ENCODE measurements at places on chromosomes 2 and 18.
A peak's percentile ranks its signal among the peaks of the same experiment; 100 is the strongest.

DNA sequence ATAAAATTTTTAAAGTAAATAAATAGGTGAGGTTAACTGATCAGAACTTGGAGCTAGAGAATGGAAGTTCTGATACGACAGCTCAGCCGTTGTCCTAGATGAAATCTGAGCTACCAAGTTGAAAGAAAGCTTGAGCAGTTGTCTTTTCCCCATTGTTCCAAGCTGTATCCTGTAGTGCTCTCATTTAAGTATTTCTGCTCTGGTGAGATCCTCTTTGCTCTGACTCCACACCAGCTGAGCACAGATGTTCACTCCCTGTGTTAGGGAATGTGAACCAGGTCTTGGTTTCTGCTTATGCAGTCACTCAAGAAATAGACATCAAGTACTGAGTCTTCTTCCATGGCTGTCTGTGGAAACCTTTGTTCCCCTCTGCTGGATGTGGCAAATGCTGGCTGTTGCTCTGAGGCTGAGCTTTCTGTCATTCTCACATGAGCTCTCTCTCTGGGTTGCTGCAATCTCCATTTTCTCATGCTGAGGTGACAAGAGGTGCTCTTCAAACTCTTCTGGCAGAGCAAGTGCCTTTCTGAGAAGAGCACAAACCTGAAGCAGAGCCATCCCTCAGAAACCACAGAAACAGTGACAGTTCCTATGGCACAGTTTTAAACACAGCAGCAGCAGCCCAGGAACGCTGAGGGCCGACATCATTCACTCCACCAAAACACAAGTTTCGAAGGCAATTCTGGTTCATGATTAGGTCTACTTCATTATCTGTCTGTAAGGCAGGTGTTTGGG is 194.1 kb downstream of the SP3 start:
- peak; percentile 0 for DNase-seq

DNA sequence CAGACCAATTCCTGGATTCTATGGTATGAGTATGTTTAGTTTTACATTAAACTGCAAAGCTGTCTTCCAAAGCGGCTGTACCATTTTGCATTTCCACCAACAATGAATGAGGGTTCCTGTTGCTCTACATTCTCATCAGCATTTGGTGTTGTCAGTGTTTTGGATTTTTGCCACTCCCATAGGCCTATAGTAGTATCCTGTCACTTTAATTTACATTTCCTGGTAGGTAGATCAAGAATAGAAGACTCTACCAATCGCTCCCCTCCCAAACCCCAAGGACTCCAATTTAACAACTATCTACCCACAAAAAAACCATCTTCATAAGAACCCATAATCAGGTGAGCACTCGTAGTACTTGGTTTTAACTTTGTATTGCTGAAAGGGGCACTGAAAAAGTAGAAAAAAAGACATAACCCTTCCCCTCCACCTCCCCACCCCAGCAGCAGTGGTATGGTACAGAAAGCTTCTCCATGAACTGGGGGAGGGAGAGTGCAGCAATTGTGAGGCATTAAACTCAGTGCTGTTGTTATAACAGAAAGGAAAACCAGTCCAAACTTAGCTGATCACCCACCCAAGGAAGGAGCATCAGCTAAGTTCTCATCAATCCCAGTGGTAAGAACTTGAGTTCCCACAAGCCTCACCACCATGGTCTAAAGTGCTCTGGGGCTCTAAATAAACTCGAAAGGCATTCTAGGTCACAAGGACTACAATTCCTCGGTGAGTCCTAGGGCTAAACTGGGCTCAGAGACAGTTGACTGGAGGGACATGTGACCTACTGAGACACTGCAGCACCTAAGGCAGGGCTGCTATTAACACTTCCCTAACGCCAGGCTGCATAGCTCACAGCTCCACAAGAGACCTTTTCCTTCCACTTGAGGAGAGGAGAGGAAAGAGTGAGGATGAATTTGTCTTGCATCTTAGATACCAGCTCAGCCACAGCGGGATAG is 35.5 kb upstream of the CYTIP start:
- no peak for DNase-seq

DNA sequence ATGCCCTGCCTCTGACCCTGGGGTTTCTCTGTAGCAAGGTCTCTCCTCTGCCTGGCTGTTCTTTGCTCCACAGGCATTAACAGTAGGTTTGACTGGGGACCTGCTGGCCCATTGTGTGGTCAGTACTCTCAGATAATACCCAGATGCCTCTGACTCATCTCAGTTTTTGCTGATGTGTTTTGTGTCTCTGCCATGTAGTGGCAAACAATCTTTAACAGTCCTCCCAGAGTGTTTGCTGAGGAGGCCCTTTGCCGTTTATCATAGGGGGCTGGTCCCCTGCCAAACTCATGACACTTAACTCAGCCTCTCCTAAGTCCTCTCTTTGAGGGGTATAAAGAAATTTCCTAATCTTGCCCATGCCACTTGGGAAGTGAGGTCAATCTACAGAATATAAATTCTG is 793.7 kb upstream of the FANCL start:
- no peak for DNase-seq

- no peak for DNase-seq
These were observed 39.6 kb upstream of the BOD1L2 start for GRCh38 chr18:57107140-57107832.

- no peak for DNase-seq
These were observed 13.6 kb downstream of the CLUL1 start for GRCh38 chr18:610214-610928.

DNA sequence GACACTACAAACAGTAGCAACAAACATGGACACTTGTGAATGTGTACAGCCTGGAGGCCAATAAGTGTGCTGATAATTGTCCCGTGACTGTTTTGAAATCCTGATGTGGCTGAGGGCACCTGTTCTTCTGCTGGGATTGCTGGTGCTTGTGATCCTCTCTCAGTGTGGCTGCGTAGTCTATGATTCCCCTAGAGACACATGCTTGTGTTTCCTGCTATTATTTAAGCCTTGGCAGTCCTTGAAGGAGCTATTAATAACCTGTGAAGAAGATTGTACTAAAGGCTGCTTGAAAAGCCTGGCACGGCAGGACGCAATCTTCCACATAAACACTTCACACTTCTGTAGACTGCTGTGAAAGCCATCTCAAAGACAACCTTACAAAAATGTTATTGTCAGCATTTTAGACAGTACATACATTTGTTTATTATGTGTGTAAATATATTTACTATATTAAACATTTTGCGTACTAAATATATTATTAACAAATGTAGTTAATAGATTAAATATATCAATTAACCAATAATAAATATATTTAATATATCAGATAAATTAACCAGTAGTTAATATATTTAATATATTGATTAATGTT is 71.4 kb downstream of the GALR1 start:
- DNase-seq, result peak; percentile 31

DNA sequence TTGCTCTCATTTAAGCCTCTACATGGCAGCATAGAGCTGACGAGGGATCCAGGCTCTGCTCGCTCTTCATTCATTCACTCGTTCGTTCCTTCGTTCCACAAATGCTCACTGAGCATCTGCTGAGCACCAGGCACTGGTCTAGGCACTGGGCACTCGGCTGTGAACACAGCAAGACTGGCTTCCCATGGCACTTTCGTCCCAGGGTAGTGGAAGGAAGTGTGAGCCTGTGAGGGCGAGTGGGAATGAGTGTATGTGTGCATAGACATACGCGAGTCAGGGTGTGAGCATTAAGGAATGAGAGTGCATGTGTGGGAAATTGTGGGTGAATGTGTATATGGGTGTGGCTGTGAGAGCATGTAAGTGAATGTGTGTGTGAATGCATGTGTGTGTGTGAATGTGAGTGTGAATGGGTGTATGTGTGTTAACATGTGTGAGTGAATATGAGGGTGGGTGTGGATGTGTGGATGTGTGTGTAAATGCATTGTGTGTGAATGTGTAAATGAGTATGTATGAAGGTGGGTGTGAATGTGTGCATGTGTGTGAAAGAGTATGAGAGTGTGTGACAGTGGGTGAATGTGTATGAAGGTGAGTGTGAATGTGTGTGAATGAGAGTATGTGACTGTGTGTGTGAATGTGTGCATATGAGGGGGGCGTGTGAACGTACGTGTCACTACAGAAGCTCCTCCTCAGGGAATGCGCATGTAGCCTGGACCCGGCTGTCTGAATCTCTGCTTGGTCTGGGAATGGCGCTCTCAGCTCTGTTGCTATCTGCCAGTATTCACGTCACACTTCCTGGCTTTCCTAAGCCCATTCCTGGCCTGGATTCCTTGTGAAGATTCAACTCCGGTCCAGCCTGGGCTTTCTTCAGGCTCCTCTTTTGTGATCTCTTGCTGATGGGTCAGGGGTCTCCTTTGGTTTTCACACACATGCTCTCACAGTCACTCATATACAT is 28.8 kb downstream of the SNORC start:
- DNase-seq, result no peak

DNA sequence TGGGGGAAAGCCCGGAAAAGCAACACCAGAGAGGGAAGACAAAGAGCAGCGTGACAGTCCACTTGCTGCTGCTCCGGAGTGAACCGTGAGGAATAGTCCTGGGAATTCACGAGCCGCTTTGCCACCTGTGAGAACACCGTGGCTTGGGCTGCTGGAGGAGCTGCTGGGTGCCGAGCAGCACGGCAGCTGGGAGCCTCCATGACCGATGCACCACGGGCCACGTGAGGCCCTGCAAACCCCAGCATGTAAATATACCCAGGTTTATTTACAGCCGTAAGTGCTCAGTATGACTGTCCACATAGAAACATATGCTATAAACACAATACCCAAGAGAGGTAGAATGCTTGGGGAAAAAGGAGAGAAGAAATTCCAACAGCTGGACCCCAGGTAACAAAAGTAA is 65.1 kb downstream of the SMIM21 start:
- DNase-seq, result no peak

GRCh38 chr2:218863021-218863520 is 3.5 kb downstream of the WNT6 start:
- no peak for DNase-seq
